ENCODE measurements at places on chromosomes 2 and 18.

DNA sequence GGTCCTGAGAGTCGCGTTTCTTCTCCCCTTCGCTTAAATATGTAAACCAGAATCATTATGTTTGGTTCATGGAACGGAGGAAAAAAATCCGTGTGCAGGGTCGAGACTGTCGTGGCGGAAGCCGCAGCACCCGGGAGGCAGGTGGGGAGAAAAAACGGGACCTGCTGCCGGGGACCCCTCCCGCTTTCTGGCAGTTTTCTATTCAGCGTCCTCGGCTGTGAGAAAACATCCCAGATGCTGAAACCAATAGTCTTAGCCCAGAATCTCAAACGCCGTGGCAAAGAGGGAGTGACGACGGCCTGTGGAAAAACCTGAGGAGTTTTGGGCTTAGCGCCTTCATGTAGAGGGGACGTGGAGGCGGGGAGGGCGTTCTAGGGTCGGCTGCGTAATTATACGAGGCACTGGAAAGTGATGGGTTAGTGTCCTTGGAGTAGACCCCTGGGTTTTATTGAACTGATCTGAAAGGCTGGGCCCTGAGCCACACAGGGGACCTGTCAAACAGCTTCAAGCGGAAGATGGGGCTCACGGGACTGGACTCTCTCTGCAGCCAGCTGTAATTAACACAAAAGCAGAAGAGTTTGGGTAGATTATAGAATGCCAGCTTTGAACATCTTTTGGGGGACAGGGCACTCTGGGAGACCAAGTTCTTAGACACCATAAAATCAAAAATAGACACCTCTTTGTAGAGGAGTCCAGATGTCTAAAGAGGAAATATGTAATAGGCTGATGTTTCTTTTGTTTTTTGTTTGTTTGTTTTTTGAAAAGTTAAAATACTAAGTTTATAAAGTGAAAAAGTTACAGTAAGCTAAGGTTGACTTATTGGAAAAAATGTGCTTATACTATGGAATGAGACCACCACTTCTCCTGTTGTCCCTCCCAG lies 834 bp upstream of the BUB1 start:
- DNase-seq = peak; percentile 73

GRCh38 chr2:227368574-227368973 lies 10.5 kb downstream of the TM4SF20 start:
- peak; percentile 20 for DNase-seq

GRCh38 chr18:63465059-63465458 lies 11.7 kb upstream of the SERPINB5 start:
- no peak for DNase-seq

GRCh38 chr2:159773426-159773825 lies 24.6 kb downstream of the CD302 start:
- no peak for DNase-seq

DNA sequence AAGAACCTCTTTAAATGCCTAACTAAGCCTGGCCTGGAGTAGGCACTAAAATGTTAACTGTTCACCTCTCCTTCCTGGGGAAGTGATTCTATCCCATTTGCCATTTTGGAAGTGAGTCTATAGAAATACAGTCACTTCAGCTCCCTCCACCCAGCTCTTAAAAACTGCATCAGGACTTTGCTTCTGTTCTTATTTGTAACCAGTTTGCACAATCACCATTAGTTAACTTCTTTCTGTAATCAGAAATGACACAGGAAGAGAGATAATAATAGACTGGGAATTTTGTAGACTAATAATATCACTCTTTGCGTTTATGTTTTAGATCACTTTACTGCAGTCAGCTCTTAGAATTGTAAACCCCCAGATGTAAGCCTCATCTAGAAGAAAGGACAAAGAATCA lies 16.0 kb upstream of the MARCO start:
- DNase-seq = no peak

DNA sequence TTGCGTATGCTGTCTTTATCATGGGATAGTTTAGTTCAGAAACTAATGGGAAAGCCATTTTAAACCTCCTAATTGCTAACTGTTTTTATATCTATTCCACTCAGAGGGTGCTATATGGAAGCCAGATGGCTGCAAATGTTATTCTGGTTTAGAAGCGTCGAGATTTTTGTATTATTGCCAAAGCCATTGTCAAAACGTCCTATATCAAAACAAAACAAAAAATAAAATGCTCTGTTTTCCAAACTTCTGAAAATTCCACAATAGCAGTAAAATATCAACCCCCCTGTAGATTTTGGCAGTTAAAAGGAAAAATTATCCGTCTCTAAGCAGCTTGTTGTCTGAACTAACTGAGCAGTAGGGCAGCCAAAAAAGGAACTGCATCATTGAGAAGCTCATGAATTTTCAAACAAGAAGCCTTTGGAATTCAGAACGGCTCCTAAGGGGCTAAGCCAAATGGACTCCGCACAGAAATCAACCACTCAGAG lies 195.4 kb upstream of the CWC22 start:
- no peak for DNase-seq

GRCh38 chr18:5728531-5728930 lies 166.8 kb downstream of the TMEM200C start:
- DNase-seq = no peak

GRCh38 chr2:42962508-42962953 lies 170.1 kb upstream of the HAAO start:
- peak; percentile 76 for DNase-seq

GRCh38 chr2:127054604-127054930 lies 52.4 kb downstream of the BIN1 start:
- no peak for DNase-seq

GRCh38 chr2:35787302-35788031 lies 568.1 kb upstream of the CRIM1 start:
- DNase-seq = peak; percentile 55

GRCh38 chr2:216758256-216759155 lies 63.2 kb upstream of the IGFBP5 start:
- DNase-seq = no peak

DNA sequence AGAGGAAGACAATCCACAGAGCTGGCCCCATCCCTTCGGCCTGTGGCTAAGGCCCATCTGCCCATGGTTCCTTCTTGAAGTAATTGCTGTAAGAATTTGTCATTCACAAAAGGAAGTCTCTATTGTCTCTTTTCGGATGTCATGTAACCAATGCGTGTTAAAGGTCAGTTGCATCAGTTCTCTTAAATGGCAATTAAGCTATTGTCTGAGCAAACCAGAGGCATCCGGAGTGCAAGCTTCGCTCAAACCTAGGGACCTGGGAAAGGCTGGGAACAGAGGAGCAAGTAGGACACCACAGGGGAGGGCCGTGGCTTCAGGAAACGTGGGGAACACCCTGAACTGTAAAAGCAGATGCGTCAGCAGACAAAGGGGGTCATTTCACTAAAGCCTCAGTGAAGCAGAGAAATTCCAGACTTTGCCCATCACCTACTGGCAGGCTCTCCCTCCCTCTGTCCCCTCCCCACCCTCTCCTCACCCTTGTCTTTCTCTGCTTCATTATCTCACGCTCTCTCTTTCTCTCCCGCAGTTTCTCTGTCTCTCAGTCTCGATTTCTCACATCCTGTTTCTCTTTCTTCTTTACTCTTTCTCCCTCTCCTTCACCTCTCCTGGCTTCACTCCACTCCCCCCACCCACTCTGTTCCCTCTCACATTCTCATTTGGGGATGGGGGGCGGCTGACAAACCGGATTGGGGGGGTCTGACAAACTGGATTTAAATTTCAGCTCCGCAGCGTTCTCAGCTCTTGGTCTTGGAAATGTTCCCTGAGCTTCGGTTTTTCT lies 204.6 kb upstream of the TNP1 start:
- DNase-seq = peak; percentile 83

DNA sequence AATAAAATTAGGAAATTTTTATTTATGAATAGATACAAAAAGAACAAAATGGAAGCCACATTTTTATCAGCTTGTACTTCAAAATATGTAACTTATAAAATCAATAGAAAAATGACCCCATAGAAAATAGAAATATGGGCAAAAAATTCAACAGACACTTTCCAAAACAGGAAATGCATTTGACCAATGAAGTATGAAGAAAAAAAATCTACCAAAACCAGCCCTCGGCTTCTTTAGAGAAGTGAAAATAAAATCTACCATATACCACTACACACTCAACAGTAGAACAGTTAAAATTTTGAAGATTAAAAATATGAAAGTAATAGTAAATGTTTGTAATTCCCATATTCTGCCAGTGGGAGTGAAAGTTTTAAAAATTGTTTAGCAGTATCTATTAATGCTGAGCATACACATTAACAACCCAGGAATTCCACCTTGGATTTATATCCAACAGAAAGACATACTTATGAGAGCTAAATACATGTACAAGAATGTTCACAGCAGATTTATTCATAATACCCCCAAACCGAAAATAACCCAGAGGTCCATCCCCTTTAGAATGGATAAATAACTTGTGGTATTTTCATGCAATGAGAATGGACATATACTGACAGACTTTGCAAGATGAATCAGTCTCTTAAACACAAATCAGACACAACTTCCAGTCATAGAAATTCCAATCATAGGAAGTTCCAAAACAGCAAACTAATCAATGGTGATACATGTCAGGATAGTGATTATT lies 318.0 kb downstream of the FIGN start:
- no peak for DNase-seq

GRCh38 chr2:32463110-32463509 lies 106.3 kb downstream of the BIRC6 start:
- DNase-seq = no peak

GRCh38 chr2:228157841-228158240 lies 23.6 kb downstream of the SPHKAP start:
- no peak for DNase-seq

GRCh38 chr2:128367601-128368359 lies 49.1 kb upstream of the HS6ST1 start:
- no peak for DNase-seq

- peak; percentile 10 for DNase-seq
Observed at GRCh38 chr2:80365762-80366161, 61.2 kb upstream of the LRRTM1 start.
